ENCODE measurements at places on chromosomes 5 and 9. TPM values are rescaled to one million over a fixed set of nuclear protein-coding genes. Genes with fewer than 3 reads are reported as not detected.

Gene SOHLH1
- not detected for polyA plus RNA-seq

Gene CARD9
- 2.8 TPM for polyA plus RNA-seq

Gene CRAT
- polyA plus RNA-seq = 48.3 TPM

Gene DEPDC1B
- polyA plus RNA-seq = 29.5 TPM

DNA sequence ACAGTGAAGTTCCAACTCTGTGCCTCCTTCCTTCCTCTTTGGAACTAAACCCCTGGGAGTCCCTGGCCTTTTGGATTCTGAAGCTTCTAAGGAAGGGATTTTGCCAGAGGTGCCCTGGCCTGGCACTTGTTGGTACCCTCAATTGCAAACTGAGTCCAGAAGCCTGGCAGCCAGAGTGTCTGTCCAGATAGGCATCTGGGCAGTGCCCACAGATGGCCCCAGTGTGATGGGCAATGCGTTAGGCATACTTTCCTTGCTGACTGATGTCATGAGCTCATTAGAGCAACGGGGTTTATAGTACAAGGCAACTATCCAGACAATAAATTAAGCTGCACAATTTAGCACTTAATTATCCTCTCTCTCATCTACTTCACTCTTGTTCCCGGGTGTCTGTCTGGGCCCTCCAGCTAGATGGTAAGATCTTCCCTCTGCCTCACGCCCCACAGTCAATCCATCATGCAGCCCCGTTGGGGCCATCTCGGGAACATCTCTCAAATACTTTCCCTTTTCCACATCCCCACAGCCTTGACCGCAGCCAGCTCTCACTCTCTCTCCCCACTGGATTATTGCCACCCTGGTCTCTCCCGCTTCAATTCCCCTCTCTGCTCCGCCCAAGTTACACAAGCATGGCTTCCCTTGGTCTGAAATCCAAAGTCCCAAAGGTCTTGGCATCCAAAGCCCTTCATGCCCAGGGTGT is 157.5 kb upstream of the SMIM23 start:
- DNase-seq = no peak

- no peak for DNase-seq
These were observed 8.3 kb downstream of the KLHL3 start for GRCh38 chr5:137727623-137728022.
